ENCODE measurements at places on chromosomes 6 and 20.

DNA sequence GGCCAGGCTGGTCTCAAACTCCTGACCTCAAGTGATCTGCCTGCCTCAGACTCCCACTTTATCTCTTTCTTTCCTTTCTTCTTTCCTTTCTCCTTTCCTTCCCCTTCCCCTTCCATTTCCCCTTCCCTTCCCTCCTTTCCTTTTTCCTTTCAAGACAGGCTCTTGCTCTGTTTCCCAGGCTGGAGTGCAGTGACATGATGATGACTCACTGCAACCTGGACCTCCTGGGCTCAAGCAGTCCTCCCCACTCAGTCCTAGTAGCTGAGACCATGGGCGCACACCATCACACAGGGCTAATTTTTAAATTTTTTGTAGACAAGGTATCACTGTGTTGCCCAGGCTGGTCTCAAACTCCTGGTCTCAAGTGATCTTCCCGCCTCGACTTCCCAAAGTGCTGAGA is 377.6 kb upstream of the ZFP64 start:
- no peak for DNase-seq

DNA sequence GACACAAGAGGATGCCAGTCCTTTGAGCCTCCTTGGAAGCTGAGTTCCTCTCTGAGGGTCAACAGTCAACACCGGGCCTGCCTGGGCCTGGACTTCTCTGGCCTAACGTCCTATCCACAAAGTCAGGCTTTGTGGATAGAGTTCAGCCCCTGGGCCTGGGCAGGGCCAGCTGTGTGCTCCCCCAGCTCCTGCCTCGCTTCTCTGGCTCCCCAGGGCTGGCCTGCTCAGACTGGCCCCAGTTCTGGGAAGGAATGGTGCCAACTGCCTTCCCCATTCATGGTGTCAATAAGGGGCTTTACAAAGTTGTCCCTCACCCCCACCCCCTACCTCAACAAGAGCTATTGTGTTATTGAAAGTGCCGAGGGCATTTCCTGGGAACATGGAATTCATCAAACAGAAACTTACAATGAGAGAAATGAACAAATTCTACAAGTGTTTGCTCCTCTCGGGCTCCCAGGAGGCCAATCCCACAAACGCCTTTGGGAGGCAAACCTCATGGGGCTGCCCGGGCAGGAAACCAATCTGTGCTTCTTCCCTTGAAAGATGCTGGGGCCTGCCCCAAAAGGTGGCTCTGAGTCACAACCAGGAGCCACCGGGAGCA is 26.5 kb upstream of the PPP1R14C start:
- no peak for DNase-seq

- DNase-seq = no peak
Measured at GRCh38 chr6:12395898-12396297, 105.7 kb downstream of the EDN1 start.

- no peak for DNase-seq
Measured at GRCh38 chr6:14986370-14986769, 259.5 kb upstream of the JARID2 start.

DNA sequence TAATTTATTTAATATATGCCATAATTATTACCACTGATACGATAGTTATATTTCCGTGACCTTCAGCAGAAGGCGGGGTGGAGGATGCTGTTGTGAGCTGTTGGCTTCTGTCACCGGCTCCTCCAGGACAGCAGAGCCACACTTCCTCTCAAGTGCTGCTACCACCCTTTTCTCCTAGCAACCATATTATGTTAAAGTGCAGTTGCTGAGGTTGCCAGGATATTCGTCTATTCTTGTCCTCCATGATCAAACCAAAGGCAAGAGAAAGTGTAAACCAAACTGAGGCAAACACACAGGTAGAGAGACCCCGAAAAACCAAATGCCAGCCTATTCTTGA is 27.8 kb downstream of the RGS17 start:
- DNase-seq = no peak

DNA sequence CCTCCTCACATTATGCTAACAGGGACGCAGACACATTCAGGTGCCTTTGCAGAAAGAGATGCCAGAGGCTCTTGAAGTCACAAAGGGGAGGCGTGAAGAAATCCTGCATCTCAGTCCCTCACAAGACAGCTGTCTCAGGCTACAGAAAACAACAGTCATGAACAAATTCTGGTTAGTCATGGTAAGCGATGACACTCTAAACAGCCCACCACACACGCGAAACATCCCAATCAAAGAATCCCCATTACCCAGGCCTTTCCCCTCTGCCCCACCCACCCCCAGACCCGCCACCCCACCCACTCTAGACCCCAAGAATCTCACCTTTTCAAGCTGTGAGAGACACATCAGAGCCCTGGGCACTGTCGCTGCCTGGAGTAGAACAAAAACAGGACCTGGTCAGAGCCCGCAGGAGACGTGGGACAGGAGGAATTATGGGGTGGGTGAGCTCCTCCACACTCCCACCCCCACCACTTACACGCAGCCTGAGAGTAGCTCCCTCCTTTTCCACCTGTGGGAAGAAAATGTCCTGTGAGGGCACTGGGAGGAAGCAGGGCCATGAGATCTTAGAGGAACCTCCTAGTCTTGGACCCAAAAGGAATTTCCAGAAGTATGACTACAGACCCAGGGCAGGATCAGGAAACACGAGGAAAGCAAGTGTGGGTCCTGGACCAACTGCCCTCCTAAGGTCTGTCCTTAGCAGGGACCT is 2.7 kb downstream of the HLA-B start:
- no peak for DNase-seq

DNA sequence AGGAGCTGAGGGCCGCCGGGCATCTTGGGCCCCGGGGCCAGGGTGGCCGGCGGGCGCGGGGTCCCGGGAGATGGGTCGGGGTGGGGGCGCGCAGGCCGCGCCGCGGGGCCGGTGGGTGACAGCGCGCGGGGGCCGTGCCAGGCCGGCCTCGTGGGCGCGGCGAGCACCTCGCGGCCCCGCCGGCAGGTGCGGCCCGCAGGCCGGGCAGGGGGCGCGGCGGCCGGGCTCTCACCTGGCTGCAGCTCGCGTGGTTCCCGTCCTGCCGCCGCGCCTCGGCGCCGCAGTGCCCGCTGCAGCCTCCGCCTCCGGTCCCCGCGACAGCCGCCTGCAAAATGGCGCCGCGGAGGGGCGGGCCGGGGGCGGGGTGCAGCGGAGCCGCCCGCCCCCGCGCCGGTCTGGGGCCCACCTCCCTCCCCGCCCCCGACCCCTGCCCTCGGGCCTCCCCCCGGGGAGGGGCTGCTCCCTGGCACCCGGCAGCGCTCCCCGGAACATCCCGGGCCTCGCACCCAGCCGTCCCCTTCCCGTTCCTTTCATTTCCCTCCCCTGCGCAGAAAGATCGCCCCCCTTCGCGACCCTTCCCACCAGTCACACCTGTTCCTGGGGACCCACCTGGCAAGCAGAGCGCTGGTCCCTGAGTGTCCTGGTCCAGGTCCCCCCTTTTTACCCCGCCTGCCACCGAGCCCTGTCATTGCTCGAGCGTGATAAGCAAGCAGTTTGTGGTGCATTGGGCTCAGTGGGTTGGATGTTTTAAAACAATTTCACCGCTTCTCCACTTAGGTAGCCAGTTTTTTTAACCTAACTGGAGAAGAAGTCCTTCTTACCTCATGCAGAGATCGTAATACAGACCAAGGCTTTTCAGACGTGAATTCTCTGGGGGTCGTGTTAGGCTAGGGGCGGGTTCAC is at the start of gene SLC23A2:
Gene SLC23A2, minus strand, starts transcription at position 337 of the 903 bp plus-strand sequence. CDS start 68,948 bp downstream, outside the sequence.
- no peak for DNase-seq

DNA sequence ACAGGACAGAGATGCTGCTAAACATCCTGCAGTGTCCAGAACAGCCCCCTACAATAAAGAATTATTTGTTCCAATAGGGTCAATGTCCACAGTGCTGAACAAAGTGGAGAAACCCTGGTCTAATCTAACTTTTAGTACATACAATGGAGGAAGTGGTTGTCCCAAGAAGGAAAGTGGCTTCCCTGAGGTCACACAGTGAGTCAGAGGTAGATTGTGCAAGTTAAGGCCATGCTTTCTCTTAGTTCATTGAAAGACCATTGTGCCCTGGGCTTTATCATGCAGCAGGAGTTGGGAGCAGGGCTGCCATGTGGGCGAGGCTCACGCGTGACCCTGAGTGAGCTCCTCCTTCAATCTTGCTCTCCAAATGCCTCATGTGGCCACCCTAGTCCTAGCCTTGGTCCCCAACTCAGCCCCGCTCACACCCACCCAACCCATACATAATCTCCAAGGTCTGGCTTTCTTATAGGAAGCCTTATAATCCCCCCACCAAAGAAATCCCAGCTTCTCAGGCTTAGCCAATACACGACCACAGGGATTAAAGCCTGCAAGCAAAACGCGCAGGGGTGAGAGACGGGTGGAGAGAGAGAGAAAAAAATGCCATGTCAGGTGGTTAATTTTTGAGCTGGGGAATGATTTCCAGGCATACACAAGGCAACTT is 19.9 kb downstream of the SLC13A3 start:
- no peak for DNase-seq
